ENCODE measurements at places on chromosomes 11 and 22.

DNA sequence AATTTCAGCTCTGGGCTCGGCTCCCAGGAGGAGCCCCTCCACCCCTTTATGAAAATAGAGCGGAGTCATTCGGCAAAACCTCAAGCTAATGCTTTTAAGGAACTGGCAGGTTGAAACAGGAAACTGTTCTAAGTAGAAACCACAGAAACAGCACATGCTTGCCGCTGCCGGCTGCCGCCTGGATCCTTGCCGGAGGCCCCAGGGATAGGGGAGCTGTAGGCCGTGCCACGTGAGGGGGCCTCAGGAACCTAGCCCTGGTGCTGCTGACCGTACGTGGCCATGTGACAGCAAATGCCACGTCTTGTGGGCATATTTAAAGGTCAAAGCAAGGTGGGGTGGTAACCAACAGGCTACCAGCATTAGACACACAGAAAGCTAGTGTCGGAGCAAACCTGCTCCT is 77.9 kb upstream of the TIMP3 start:
- DNase-seq = no peak

DNA sequence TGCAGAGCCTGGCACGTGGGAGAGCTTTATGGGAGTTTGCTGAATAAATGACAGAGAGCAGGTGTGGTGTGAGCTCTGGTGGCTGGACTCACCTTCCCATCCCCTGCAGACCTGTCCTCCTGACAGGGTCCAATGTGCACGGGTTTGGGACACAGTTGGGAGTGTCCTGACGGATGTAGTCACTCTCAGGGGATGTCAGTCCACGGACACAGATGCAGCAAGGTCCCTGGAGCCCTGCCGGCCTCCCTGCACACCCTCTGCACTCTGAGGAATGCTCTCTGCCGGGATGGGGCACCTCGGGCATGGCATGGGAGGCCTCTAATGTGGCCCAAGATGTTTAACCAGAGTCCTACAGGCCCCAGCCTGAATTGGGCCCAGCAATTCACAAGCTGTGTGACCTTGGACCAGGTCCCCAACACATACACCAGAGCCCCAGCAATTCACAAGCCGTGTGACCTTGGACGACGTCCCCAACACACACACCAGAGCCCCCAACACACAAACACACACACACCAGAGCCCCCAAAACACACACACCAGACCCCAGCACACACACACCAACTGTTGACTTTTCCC is 30.0 kb upstream of the RFPL3 start:
- DNase-seq = no peak

DNA sequence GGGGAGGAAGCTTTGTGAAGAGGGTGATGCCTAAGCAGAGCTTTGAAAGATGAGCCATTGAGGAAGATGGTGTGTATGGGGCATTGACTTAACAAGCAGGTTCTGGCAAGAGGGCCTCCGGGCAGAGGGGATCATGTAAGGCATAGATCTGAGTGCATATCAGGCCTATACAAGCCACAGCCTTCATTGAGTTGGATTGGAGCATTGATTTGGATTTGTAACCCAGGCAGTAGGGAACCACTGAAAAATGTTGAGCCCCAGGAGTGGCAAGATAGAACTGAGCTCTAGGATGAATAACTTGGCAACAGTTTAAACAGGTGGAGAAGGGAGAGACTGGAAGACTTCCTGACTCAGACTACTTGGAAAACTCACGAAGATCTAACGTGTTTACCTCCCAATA is 21.4 kb downstream of the PANX1 start:
- no peak for DNase-seq

DNA sequence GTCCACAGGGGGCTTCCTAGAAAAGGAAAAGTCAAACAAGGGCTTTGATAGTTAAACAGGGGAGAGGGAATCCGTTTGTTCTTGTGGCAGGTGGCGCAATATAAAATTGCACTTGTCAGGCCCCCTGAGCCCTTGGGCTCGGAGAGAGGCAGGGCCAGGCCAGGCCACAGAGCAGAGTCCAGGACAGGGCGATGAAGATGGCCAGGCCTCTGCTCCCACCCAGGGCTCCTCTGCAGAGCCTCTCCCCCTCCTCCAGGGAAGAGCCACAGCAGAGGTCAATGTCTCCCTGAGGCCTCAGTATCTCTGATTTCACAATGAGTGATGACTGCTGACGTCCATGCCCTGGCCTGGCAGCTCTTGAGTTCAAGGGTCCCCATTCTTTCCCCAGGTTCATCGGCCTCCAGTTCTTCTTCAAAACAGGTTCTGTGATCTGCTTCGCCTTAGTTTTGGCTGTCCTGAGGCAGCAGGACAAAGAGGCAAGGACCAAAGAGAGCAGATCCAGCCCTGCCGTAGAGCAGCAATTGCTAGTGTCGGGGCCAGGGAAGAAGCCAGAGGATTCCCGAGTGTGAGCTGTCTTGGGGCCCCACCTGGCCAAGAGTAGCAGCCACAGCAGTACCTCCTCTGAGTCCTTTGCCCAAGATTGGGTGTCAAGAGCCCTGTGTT is 36.4 kb upstream of the TPBGL start:
- DNase-seq = no peak

- DNase-seq = no peak
These were observed 10.4 kb upstream of the LINC01488 start for GRCh38 chr11:69470793-69471728.

- DNase-seq = no peak
These were observed 312.7 kb downstream of the NTM start for GRCh38 chr11:131683131-131683530.

DNA sequence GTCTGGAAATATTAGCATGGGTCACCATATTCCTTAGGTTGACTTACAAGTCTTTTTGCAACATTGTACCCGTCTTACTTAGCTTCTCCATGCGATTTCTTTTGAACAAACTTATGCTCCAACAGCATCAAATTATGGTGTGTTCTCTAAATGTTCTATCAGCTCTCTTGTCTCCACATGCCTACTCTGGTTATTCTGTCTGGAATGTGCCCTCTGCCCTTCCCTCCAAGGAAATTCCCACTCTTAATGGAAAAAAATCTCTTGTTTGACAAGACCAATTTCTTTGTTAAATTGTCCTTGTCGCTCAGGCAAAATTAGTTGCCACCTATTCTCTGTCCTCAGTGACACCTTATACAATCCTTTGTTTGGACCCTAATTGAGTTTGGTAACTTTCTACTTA is 522.8 kb upstream of the LUZP2 start:
- DNase-seq = no peak

GRCh38 chr11:65404210-65404609 is 17.8 kb downstream of the FRMD8 start:
- DNase-seq = no peak

GRCh38 chr11:116826751-116827431 is 2.8 kb upstream of the APOC3 start:
- no peak for DNase-seq

- DNase-seq = no peak
These were observed 4.2 kb downstream of the SGSM1 start for GRCh38 chr22:24810043-24810749.

GRCh38 chr11:114170226-114170625 is 110.7 kb downstream of the ZBTB16 start:
- no peak for DNase-seq

DNA sequence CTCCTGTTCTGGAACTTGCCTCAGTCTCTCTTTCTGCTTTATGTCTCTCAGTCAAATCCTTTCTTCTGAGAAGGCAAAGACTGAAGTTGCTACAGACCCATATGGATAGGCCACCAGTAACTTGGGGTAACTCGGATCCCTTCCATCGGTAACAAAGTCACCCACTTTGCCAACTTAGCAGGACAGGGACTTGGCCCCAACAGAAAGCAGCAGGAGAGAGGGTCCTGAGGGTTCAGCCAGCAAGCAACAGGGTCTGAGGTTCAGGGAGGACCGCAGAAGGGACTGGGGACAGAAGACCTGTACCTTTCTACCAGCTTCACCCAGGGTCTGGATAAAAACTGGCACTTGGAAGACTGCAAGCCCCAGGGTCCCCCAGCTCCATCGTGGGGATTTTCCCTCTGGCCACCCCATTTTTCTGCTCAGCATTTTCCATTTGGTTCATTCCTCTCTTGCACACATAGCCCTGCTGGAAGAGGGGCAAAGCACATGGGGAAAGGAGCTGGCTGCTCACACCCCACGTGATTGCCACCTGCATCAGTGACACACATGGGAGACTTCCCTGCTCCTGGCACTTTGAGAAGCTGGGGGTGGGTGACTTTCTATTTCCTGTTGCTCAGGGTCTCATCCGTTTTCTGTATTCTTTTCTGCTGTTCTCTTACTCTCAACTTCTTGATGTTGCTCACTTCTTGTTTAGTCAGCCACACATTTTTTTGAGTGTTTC is 34.6 kb upstream of the GNAZ start:
- no peak for DNase-seq

DNA sequence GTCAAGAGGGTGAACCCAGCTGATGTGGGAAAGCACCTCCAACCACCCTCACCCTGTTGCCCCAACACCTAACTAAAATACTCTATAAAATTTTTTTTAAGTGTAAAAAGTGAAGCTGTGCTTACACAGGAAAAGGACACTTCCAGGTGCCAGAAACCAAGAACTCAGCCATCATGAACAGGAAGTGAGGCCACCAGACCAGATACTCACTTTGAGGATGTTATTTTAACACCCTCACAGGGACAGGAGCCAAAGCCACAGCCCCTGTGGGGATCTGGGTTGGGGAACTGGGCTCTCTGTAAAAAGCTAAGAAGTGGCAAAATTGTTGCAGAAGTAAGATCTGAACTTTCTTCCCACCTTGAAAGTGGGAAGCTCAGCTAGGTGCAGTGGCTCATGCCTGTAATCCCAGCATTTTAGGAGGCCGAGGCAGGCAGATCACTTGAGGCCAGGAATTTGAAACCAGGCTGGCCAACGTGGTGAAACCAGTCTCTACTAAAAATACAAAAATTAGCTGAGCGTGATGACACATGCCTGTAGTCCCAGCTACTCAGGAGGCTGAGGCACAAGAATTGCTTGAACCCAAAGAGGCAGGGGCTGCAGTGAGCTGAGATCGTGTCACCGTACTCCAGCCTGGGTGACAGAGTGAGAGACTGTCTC is 3.8 kb downstream of the RSPH14 start:
- DNase-seq = peak; percentile 28

DNA sequence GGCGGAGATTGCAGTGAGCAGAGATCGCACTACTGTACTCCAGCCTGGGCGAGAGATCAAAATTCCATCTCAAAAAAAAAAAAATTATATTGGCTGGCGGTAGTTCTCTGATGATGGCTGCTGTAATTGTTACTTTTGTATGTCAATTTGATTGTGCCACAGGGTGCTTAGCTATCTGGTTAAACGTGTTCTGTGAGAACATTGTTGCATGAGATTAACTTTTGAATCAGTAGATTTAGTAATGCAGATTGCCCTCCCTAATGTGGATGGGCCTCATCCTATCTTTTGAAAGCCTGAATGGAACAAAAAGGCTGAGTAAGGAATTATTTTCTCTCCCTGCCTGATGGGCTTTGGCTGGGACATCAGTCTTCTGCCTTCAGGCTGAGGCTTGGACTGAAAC is 654.2 kb downstream of the OPCML start:
- no peak for DNase-seq

DNA sequence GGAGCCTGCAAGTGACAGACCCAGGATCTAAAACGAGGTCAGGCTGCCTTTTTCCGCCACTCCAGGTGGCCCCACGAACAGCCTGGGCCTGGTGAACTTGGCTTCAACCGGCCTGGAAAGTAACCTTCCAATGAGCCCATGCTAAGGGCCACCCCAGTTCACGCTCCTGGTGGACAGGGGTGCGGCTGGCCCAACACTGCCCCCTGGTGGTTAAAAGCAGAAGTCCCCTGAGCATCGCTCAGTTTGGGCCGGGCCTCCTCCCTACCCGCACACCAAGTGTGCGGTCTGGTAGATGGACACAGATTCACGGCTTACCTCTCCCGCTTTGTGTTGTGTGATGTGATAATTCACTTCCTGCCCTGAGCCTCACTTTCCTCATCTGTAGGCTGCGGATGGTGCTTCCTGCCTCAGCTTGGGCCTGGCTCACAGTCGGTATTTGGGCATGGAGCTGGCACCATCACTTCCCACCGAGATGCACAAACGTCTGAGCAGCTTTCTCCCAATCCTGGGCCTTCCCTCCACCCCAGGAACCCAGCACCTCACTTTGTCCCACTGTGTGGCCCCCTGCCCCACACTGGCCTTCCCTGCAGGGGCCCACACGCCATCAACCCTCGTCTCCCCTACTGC is 13.7 kb upstream of the SEC14L3 start:
- peak; percentile 62 for DNase-seq

DNA sequence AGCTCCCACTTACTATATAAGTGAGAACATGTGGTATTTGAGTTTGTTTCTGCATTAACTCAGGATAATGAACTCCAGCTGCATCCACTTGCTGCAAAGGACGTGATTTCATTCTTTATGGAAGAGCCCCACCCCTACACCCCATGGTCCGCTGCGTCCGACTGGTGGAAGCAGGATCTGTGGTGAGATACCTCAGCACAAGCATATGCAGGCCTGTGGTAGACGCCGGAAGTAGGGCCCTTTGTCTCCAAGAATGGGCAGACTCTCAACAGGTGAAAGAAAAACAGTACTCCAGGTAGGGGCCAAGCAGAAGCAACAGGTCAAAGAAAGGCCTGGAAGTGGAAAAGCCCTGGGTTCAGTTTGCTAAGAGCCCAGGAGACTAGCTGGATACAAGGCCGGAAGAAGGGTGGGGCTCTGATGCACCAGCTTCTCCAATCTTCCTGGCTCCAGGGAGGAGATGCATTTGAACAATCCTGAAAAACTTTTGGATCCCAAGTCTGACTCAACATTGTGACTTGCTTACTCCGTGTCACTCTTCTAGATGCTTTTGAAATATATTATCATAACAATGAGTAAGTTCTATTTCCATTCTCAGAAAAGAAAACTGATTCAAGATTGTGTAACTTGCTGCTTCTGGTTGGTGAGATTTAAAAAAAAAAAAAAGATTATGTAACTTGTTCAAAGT is 30.4 kb downstream of the NEAT1 start:
- DNase-seq = no peak

DNA sequence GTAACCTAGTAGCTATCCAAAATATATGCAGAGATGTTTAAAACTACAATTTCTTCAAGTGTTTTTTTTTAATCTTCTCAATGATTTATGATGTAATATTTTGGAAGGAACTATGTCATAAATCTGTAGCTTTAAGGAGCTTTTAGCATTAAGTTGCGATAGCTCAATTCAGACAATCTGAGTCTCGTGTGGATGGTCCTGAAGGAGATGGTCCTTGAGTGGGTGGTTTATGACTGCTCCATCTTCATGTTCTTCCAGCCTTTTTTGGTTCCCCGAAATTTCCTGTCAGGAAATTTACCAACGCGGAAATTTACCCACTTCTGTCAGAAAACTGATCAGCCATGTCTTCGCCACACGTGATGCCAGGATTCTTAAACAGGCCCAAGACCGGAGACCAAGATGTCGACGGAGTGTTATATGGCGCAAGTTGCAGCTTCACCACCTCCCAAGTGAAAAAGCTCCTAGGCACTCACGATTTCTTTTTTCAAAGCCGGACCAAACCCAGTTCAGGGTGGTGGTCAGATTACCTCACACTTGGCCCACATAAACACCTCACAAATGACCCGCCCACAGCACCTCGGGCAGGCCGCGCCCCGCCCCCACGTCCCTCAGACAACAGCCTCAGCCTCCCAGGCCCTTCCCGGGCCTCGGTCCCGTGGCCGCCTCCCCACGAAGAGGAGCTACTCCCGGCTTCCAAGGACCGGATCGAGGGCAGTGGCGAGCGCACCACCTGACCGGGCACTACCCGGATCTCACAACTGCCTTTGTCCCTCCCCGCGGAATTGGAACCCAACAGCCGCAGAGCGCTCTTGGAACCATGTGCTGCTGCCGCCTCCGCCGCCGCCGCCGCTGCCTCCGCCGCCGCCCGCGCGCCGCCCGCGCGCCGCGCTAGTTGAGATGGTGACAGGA is at the start of gene MORC2:
TSS of gene MORC2 (minus strand) at position 760 of the 909 bp plus-strand sequence. CDS start 885 bp downstream, outside the sequence.
- DNase-seq = no peak

- DNase-seq = no peak
These were observed 15.2 kb downstream of the PHLDB1 start for GRCh38 chr11:118622376-118623268.

- DNase-seq = no peak
These were observed 206.4 kb upstream of the E2F8 start for GRCh38 chr11:19447150-19447566.

Data from activated T-helper 1 cell treated with Interleukin-2 at 50 U/mL for 16 hours (primary cell).